ENCODE measurements at places on chromosomes 13 and 19. TPM values are rescaled to one million over a fixed set of nuclear protein-coding genes. Genes with fewer than 3 reads are reported as not detected.

DNA sequence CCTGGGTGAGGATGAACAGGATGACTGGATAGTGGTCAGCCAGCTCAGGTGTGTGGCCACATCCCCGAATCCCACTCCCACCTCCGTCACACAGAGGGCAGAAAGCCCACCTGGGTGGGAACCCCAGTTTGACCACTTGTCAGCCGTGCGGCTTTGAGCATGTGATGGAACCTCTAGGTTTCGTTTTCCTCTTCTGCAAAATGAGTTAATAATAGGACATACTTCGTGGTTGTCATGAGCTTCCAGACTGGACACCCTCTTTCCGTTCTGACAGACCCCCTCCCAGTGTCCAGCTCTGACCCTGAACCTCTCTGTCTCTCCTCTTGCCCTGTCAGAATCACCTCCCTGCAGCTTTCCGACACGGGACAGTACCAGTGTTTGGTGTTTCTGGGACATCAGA, 1.8 kb downstream of the AXL start:
- no peak for DNase-seq

PRODH2 gene
- total RNA-seq = not detected

- no peak for DNase-seq
Measured at GRCh38 chr19:46193678-46194077, 35.9 kb upstream of the IGFL1 start.

DNA sequence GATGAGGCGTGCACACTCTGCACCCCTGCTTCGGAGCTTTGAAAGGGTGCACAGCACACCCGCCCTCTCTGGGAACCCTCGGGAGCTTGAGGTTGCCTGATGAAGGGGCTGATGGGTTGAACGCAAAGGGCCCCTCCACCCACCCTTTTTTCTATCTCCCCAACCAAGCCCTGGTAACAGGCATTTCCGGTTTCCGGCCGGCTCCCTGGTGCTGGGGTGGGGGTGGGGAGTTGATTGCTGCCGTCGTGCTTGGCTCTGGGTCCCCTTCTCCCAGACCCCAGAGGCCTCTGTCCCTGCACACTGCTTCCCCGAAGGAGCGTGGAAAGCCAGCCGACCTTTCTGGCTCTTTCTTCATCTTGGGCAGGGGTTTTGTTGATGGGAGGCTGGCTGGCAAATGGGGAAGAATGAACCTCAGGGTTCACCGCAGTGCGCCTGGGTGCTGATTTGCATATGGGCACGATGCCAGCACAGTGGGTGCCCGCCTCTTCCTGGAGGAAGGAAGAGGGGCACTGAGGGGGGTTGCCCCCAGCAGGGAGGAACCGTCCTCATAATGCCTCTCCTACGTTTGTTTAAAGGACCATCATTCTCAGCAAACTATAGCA, 29.1 kb downstream of the VAV1 start:
- peak; percentile 90 for DNase-seq

GRCh38 chr19:41233748-41234240, 14.8 kb downstream of the AXL start:
- DNase-seq = no peak

DNA sequence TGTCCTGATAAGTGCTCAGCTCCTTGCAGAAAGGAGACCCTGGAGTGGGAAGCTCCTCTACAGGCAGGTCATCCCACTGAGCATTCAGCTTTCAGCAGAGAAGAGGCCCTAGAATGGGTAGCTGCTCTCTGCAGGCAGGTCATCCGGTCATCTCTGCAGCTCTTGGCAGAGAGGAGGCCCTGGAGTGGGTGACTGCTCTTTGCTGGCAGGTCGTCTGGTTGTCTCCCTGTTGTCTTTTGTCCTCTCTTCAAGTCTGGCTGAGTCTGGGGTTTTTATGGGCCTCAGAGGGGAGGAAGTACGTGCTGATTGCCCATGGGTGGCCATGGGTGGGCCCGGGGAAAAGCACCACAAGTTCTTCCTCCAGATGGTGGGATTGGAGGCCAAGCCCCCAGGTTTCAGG, 250.3 kb upstream of the EDNRB start:
- no peak for DNase-seq

Measured in activated CD8-positive, alpha-beta memory T cell treated with anti-CD3 and anti-CD28 coated beads, Interleukin-2, amount 10 ng/mL, durations not matched to agents 7 days and 5 days (primary cell).